Lung microvascular endothelial cell (primary cell): ENCODE measurements at places on chromosomes 11 and 22.

GRCh38 chr11:114846416-114846791, 168.1 kb downstream of the NXPE2 start:
- no peak for DNase-seq

DNA sequence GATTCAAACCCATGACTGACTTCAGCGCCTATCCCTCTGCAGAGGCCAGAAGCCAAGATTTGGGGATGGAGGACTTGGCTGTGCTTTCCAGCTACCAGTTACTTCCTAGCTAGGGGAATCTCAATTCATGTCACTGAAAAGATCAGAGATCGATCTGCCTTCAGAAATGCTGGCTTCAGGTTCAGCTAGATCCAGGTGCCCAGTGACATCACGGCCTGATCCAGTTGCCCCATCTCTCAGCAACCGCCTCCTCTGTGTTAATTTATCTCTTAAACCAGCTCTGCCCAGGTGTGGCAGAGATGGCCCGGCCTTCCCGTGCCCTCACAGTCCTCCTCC, 24.2 kb downstream of the CYTH4 start:
- no peak for DNase-seq

GRCh38 chr11:66600631-66601233, 7.7 kb downstream of the CCS start:
- DNase-seq: no peak

GRCh38 chr22:37476389-37477329, 9.5 kb downstream of the MFNG start:
- no peak for DNase-seq
